Thyroid gland (tissue), 4 donors: ENCODE measurements at places on chromosomes 3 and 15. TPM values are rescaled to one million over a fixed set of nuclear protein-coding genes. Genes with fewer than 3 reads are reported as not detected.

GRCh38 chr3:21672303-21672702 is 78.7 kb downstream of the ZNF385D start:
- H3K36me3 ChIP-seq, result no peaks in the 10 kb centered on the region
- H3K4me3 ChIP-seq, result no peak overlapping the region
- no peak overlapping the region for H3K27ac ChIP-seq
- no peaks in the 10 kb centered on the region for H3K4me1 ChIP-seq
- no peaks in the 10 kb centered on the region for H3K27me3 ChIP-seq

GRCh38 chr3:133944641-133945380 is 49.1 kb upstream of the RAB6B start:
- peak overlapping the region; percentile 53 for H3K27ac ChIP-seq
- no peaks in the 10 kb centered on the region for H3K27me3 ChIP-seq
- H3K4me3 ChIP-seq, result no peak overlapping the region
- peaks cover 13% of the 10 kb centered on the region for H3K4me1 ChIP-seq

DNA sequence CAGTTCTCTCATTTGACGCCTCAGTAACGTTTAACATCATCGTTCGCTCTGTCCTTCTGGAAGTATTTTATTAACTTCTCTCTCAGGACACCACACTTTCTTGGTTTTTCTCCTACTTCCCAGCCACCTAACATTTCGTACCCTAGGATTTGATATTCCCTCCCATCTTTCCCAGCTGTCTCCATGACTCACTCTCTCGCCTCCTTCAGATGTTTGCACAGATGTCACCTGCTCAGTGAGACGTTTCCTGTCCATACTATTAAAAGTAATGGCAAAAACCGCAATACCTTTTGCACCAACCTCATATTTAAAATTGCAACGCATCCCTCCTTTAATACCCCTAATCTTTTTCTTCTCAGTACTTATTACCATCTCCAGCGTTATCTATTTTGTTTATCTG is 62.1 kb upstream of the SPRED1 start:
- peaks cover 26% of the 10 kb centered on the region for H3K4me1 ChIP-seq
- H3K27ac ChIP-seq, result no peak overlapping the region
- no peaks in the 10 kb centered on the region for H3K27me3 ChIP-seq
- no peak for DNase-seq
- H3K36me3 ChIP-seq, result no peaks in the 10 kb centered on the region
- no peak overlapping the region for H3K4me3 ChIP-seq

GRCh38 chr3:149507491-149508324 is 33.2 kb downstream of the TM4SF4 start:
- peak; percentile 20 for DNase-seq
- H3K4me1 ChIP-seq, result peaks cover 67% of the 10 kb centered on the region
- H3K4me3 ChIP-seq, result no peak overlapping the region
- peak overlapping the region; percentile 23 for H3K27ac ChIP-seq
- H3K36me3 ChIP-seq, result no peaks in the 10 kb centered on the region

DNA sequence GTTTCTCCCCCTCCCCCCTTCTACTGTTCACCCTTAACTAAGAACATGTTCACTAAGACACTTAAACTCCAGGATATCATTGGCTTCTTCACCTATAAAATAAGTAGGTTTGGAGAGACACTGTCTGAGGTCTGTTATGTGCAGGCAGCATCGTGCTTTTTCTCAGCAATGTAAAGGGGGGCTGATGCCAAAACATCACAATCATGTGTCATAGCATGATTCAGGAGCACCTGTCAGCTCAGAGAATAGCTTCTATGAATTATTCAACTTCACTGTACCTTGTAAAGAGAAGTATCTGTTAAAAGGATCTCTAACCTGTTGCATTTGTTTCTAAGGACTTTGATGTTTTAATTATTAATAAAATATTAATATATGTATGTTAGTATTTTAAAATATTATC is 211.4 kb upstream of the EPHA3 start:
- H3K4me3 ChIP-seq, result no peak overlapping the region
- no peaks in the 10 kb centered on the region for H3K36me3 ChIP-seq
- no peak overlapping the region for H3K27ac ChIP-seq
- DNase-seq, result no peak

GRCh38 chr3:100647657-100648056 is 38.3 kb downstream of the ADGRG7 start:
- no peaks in the 10 kb centered on the region for H3K4me1 ChIP-seq
- H3K27ac ChIP-seq, result no peak overlapping the region
- H3K27me3 ChIP-seq, result no peaks in the 10 kb centered on the region
- no peak overlapping the region for H3K4me3 ChIP-seq
- DNase-seq, result no peak
- H3K36me3 ChIP-seq, result no peaks in the 10 kb centered on the region

DNA sequence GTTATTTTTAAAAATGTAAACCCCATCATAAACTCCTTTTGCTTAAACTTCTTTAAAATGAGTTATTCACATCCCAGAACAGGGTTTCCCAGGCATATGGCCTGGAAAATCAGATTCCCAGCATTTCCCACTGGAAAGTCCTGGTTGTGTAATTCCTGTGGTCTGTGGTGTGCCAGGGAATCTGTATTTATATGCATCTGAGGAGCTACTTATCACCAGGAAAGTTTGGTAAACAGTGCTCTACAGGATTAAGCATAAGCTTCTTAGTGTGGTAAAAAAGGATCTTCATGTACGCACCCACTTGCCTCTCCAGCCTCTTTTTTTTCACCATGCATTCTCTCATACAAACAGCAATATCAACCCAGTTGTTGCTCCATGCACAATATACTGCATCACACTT is 28.2 kb downstream of the MEIS2 start:
- no peak overlapping the region for H3K4me3 ChIP-seq
- DNase-seq, result no peak
- no peak overlapping the region for H3K27ac ChIP-seq
- H3K27me3 ChIP-seq, result no peaks in the 10 kb centered on the region

GRCh38 chr3:67292356-67293121 is 294.4 kb downstream of the KBTBD8 start:
- no peak for DNase-seq
- no peak overlapping the region for H3K4me3 ChIP-seq
- no peak overlapping the region for H3K27ac ChIP-seq
- H3K36me3 ChIP-seq, result no peaks in the 10 kb centered on the region

DNA sequence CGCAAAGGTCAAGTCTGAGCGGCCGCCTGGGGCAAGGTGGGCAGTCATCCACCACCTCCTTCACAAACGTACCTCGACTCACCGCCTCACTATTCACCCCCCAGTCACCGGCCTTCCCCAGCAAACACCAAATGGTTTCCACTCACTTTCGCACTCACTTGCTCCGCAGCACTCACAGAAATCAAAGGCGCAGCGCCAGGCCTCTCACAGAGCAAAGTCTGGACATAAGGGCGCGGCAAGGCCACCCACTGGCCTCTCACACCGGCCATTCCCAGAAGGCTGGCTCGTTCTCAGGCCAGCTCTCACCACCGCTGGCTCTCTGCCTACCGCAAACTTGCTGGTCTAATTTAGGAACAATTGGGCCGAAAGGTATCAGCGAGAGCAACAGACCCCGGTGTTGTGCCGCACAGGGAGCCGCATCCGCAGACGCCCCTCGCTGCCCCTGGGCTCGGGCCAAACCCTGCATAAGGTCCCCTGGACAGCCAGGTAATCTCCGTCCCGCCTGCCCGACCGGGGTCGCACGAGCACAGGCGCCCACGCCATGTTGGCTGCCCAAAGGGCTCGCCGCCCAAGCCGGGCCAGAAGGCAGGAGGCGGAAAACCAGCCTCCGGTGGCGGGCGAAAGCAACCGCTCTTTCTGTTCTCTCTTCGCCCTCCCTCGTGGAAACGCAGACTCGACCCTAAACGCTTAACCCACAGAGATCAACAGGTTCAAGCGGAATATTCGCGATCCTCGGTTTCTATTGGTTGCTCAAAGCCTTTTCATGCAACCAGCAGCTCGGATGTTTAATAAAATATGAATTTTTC is 2.9 kb downstream of the SHOX2 start:
- DNase-seq, result peak; percentile 45
- no peaks in the 10 kb centered on the region for H3K36me3 ChIP-seq
- H3K4me1 ChIP-seq, result peaks cover 43% of the 10 kb centered on the region

DLL4 gene
- total RNA-seq, result 10.5 TPM

PARP16 gene
- 14.2 TPM for total RNA-seq

CFAP91 gene
- total RNA-seq, result 28.0 TPM

TM4SF18 gene
- total RNA-seq, result 9.7 TPM

OR5K3 gene
- not detected for total RNA-seq
